Left ventricle myocardium superior (tissue), 1 donor: ENCODE measurements at places on chromosomes 7 and 10. TPM values are rescaled to one million over a fixed set of nuclear protein-coding genes. Genes with fewer than 3 reads are reported as not detected.

GRCh38 chr7:151081170-151082101, 827 bp upstream of the FASTK start:
- peak; percentile 66 for DNase-seq

- DNase-seq = no peak
Measured at GRCh38 chr10:17026686-17027485, 102.7 kb downstream of the CUBN start.

- DNase-seq = no peak
Measured at GRCh38 chr7:11609096-11609670, 222.8 kb downstream of the THSD7A start.

DNA sequence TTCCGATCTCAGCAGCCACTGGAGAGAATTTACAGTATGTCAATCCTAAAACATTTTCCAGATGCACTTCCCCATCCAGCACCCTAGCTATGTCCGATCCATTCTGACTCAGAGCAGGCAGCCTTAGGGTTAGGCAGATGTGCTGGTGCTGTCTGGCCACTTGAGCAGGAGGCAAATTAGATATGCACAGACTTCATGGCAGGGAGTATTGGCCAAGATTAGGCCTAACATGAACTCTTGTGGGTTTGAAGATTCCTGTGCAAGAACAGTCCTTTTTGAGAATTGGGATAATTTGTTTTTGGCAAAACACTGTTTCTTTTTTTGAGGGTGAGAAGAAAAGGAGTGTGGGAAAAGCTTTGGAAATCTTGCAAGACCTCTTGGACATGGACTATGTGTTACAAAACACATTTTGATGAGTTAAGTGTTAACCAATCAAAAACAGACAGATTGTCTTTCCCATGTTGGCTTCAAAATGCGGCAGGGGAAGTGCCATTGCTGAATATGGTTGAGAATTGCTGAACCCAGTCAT, 218.6 kb upstream of the INHBA start:
- no peak for DNase-seq

DNA sequence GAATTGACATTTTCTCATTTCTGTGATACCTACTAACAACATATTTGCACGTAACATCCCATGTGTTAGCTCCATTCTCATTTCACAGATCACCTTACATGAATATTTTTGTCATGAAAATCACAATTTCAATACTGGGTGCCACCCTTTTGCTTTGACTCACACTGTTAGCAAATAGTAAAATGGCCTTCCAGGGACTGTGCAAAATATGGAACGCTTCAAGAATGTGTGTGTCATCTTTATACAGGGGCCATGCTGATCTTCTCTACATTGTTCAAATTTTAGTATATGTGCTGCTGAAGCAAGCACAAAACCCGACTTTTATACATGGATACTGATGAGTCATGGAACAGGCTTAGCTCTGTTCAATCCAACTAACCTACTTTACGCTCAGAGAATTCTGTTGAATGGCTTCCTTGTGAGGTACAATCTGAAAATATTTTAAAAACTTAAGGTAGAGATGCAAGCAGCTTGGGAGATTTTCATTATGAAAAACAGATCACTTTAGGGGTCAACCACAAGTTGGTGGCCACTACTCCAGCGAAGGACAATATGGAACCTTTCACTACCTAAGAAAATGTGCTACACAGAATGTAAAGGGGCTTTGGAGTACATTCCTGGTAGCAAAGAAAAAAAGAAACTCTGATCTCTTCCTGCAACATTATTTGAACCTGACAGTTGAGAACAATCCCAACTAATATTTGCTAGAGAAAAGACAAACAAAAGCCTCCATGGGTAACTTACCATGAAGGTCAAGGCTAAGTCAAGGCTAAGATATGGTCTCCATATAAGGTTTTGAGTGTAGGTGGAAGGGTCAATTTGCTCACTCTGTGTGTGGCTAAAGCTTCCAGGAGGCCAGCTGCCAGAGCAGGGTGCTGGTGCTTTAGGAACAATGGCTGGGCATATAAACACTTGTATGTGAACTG, 11.9 kb downstream of the ANKRD26 start:
- DNase-seq = no peak

DNA sequence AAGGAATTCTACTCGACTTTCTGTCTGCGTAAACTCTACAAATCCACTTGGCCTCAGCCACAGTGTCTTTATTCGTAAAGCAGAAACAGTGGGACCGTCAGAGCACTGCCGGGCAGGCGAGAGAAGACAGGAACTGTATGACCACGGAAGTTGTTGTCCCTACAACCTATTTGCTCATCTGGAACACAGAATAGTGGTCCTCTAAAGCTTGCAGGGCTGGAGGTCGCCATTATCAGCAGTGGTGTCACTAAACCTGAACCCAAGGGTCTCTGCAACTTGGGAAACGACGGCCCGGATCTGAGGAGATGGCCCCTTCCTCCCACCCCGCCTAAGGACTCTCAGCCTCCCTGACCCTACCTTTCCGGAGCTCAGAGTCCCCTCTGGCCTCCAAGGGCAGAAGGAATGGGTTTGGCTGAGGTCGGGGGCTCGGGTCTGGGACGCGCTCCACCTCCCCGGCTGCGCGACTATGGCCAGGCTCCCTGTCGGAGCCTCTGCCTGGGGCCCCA, 442 bp downstream of the STYXL1 start:
- peak; percentile 44 for DNase-seq

Gene MARVELD1
- 7.1 TPM for total RNA-seq

Gene CPVL
- total RNA-seq = 72.6 TPM

Gene DMBT1
- 0.05 TPM for total RNA-seq

Gene SDK1
- total RNA-seq = 2.5 TPM

Gene SLC29A4
- total RNA-seq = 2.3 TPM
